SK-N-DZ (cell line): ENCODE measurements at places on chromosomes 11 and 22.

- DNase-seq: no peak
Observed at GRCh38 chr11:133606124-133606523, 73.8 kb upstream of the OPCML start.

GRCh38 chr11:122242731-122243130, 126.7 kb upstream of the BLID start:
- DNase-seq: no peak

GRCh38 chr11:78708388-78708787, 133.7 kb upstream of the NARS2 start:
- no peak for DNase-seq

DNA sequence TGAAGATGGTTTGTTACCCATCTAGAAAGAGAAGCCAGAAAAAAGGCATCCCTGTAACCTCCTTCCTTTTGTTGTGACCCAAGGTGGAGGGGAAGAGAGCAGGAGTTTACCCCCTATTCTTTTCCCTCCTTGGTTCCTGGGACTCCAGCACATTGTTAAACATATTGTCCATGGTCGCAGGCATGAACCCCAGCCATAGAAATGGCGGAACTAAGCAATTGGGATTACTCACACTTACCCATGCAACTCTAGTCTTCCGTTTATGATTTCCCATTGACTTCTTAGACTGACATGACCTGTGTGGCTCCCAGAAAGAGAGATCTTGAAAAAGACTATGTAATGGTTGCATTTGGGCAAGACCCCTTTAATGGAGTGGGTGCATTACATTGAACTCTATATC, 45.4 kb downstream of the OR4C46 start:
- no peak for DNase-seq

GRCh38 chr11:100640646-100641045, 46.4 kb upstream of the ARHGAP42 start:
- DNase-seq: no peak

DNA sequence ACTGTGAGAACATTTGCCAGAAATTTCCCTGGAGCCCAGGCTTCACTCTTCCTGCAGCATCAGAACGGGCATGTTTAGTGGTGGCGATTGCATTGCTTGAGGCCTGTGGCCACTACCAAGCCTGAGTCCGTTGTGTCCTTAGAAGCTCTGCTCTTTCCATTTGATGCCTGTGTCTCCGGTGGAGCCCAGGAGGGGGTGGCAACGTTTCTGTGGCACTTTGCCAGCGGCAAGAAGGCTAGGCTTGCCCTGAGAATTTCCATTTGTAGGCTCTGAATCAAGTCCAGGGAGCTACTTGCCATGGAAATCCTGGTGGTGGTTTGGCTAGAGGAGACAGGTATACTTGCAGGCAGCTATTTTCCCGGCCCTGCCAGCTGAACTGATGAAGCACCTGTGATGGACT, 47.1 kb downstream of the ADAMTS8 start:
- DNase-seq: no peak
